Activated naive CD8-positive, alpha-beta T cell treated with anti-CD3 and anti-CD28 coated beads, Interleukin-2, amount 50 U/mL, for 16 hours (primary cell): ENCODE measurements at places on chromosomes 4 and X.

GRCh38 chr4:102754044-102754443 is 6.7 kb downstream of the MANBA start:
- no peak for DNase-seq

- DNase-seq: no peak
Observed at GRCh38 chr4:3349116-3349515, 56.3 kb downstream of the RGS12 start.

GRCh38 chrX:20361890-20362262 is 95.2 kb upstream of the RPS6KA3 start:
- DNase-seq: no peak

- DNase-seq: no peak
Observed at GRCh38 chr4:14234307-14234706, 606.8 kb upstream of the BOD1L1 start.

- no peak for DNase-seq
Observed at GRCh38 chr4:19575924-19576323, 675.8 kb upstream of the SLIT2 start.

GRCh38 chr4:120692964-120693363 is 229.6 kb downstream of the PRDM5 start:
- no peak for DNase-seq
